ENCODE measurements at places on chromosomes 3 and 15. TPM values are rescaled to one million over a fixed set of nuclear protein-coding genes. Genes with fewer than 3 reads are reported as not detected.

DNA sequence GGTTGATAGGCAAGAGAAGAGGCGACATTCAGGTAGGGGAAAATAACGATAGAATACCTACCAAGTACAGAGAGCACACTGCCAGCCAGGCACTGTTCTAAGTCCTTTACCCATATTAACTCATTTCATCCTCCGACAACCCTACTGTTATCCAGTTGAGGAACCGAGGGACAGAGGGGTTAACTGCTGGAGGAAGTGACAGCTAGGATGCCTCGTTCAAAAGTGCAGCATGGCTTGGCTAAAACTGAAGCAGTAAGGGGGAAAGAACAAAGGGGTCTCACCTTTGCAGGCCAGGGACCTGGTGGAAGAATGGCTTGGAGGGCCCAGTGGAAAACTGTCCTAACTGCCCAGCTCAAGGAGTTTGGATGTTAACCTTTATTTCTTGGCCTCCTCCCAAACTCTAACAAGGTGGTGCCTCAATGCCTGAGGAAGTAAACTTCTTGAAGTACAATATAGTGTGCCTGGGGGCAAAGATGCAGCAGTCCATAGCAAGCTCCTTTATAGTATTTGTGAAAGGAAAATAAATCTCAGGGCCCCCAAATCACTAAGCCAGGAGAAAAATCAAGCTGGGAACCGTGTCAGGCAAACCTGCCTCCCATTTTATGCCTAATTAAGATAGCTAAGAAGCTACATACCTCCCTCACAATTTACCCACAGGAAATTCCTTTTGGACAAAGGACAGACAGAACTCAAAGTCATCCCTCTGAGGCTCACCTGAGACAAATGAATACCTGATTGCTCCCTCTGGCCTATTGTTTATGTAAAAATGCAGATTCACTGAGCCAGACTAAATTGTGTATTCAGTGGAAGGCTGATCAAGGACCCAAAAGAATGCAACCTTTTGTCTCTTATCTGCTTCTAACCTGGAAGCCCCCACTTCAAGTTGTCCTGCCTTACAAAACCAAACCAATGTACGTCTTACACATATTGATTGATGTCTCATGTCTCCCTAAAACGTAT is 1.6 kb upstream of the ITGB5 start:
- H3K27me3 ChIP-seq = no peaks in the 10 kb centered on the region
- H3K4me1 ChIP-seq = peaks cover 33% of the 10 kb centered on the region
- H3K36me3 ChIP-seq = no peaks in the 10 kb centered on the region
- H3K4me3 ChIP-seq = no peak overlapping the region
- no peak overlapping the region for H3K27ac ChIP-seq
- no peak for DNase-seq

ACAD11 gene
- 26.5 TPM for total RNA-seq

GRCh38 chr15:66841953-66842681 is 140.1 kb downstream of the SMAD6 start:
- H3K27me3 ChIP-seq = no peaks in the 10 kb centered on the region
- H3K27ac ChIP-seq = peak overlapping the region; percentile 89
- H3K4me3 ChIP-seq = peak overlapping the region; percentile 36
- H3K36me3 ChIP-seq = no peaks in the 10 kb centered on the region
- DNase-seq = no peak

GRCh38 chr3:52194485-52195290 is 3.3 kb upstream of the ALAS1 start:
- peaks cover 62% of the 10 kb centered on the region for H3K4me1 ChIP-seq
- H3K4me3 ChIP-seq = no peak overlapping the region
- H3K27ac ChIP-seq = peak overlapping the region; percentile 32
- no peaks in the 10 kb centered on the region for H3K27me3 ChIP-seq
- no peaks in the 10 kb centered on the region for H3K36me3 ChIP-seq

GRCh38 chr15:68594533-68595259 is 15.9 kb downstream of the CORO2B start:
- no peaks in the 10 kb centered on the region for H3K27me3 ChIP-seq
- no peaks in the 10 kb centered on the region for H3K36me3 ChIP-seq
- DNase-seq = no peak
- H3K4me1 ChIP-seq = peaks cover 11% of the 10 kb centered on the region

DNA sequence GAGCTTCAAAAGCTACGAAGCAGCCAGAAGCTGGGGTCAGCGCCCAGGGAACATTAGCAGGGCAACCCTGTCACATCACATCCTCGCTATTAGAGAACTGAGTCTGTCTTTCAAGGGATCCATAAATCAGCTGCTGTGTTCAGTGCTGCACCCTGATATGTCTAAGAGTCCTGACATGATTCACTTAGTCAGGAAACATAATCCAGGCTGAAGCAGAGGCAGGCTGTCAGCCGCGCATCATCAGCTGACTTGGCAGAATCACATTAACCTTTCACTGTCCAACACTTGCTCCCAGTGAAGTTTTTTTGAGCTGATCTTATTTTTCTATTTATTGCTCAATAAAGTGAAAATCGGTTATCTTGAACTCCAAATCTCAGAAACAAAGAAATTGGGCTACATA is 23.5 kb downstream of the MYH15 start:
- H3K27me3 ChIP-seq = no peaks in the 10 kb centered on the region
- no peak overlapping the region for H3K27ac ChIP-seq
- DNase-seq = no peak
- H3K4me1 ChIP-seq = peaks cover 8% of the 10 kb centered on the region

DNA sequence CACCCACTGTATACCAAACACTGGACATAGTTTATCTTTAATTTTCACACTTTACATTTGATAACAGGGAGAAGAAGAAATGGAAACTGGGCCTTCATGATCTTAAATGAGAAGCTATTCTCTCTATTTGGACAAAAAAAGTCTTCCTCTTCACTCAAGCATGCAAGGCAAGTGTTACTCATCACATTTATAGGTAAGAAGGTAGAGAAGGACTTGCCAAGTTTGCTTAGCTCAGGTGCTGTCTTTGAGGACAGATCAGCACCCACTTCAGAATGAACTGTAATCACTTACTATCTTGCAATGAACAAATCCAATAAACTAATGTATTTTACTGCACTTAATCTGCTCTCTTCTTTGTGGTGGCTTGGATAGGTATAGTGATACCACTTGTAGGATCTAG is 1.1 kb upstream of the MYH15 start:
- no peaks in the 10 kb centered on the region for H3K27me3 ChIP-seq
- peaks cover 6% of the 10 kb centered on the region for H3K4me1 ChIP-seq

DNA sequence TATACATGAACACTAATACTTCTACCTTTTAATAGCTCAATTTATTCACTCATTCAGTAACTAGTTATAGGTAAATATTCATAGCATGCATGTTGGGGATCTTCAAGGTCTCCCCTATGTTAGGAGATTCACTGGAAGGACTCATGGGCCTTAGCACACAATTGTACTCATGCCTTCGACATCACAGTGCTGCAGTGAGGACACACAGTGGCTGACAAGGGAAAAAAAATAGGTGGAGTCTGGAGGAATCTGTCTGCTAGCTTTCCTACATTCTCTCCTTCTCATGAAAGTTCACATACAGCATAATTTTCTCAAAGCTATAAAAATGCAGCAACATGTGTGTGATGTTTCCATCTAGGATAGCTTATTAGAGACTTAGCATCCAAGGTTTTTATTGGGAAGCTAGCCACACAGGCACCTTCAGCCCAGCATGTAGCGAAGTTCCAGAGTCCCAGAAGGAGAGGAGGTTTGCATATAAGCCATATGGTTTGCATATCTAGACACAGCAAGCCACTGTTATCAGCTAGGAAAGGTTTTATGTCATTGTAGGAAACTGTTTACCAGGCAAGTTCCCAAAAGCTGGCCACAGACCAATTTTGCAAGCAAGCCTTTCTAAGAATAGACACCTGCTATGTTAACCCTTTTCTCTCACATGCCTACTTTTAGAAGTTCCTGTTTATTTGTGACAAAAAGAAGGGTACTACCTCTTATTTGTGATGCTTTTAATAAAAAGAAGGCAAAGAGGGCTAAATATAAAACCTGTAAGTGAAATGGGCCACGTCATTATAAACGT is 46.4 kb downstream of the MORC1 start:
- H3K27ac ChIP-seq = no peak overlapping the region
- no peaks in the 10 kb centered on the region for H3K27me3 ChIP-seq
- H3K36me3 ChIP-seq = no peaks in the 10 kb centered on the region
- H3K4me1 ChIP-seq = no peaks in the 10 kb centered on the region

CYP19A1 gene
- 8.8 TPM for total RNA-seq

CORO2B gene
- total RNA-seq = 4.7 TPM

DNA sequence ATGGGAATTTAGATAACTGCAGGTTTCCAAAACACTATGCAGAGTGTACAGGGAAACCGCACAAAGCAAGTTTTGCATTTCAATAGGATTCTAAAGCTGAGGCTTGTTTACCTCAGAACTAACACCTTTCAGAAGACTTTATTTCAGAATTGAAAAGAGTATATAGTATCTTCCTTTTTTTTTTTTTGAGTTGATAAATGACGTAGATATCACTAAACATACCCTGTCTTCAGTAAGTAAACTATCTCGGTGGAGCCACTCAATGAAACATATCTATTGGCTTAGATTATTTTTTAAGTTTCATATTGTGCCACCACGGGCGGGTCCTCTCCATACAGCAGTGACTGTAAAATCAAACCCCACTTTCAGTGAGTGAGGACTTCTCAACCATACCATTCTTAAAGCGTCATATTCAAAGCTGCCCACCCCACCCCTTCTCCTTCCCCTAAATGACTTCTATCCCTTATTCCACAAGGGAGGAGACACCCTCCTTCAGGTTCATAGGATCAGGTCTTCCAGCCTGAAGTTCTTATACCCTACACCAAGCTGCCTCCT is 2.0 kb upstream of the TBL1XR1 start:
- no peak for DNase-seq
- no peak overlapping the region for H3K4me3 ChIP-seq
- peak overlapping the region; percentile 92 for H3K27ac ChIP-seq
- H3K4me1 ChIP-seq = peaks cover 32% of the 10 kb centered on the region
